ENCODE measurements at places on chromosomes 2 and 18.

- no peak for DNase-seq
Observed at GRCh38 chr2:201551901-201552300, 91.4 kb downstream of the TMEM237 start.

GRCh38 chr2:207423886-207424285 lies 105.9 kb upstream of the CREB1 start:
- DNase-seq: no peak

DNA sequence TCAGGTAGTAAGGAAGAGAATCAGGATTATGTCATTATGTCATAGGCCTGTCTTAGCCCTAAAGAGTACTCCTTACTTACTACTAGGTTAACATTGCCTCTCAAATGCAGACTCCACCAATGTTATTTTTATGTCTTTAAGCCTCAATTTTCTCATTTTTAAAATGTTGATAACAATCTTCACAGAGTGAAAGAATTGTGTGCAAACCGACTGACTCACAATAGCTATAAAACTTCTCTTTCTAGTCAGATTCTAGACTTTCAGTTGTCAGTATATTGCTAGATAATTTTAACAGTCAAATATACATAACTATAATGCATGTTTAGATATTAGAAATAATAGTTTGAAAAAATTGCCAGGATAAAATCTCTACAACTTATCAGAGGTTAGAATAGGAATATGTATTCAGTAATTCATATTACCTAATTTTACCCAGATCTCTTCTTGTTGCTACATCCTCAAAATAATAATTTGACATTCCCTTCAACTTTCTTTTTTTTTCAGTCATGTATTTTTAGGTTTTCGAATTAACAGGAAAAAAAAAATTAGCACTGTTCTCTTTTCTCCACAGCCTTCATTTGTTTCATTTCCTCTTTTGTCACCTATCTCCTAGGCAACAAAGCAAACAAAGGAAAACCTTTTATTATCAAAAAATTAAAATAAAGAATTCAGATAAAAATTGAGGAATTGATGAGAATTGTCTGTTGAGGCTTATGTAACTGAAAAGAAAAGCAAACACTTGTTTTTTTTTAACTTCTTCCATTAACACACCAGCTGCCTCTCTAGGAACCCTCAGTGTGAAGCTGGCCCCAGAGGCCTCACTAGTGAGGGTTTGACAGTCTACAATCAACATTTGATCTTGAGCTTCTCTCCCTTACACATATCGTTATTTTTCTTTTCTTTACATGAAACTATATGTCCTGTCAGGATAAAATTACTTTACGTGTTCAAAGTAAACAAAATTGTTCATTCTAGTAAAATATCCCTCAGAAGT lies 279.0 kb downstream of the CALCRL start:
- no peak for DNase-seq

DNA sequence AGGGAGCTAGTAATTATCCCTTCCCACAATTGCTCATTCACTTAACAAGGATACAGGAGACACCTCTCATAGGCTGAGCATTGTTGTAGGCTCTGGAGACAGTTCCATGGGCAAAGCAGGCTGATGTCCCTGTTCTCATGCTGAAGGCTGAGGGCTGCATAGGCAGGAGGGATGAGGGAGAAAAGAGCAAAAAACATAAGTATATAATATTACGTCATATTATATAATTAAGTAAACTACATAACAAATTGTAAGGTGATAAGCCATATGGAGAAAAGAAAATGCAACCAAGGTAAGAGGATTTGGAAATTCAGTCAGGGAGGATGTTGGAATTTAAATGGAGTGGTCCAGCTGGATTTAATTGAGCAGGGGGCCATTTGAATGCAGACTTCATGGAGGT lies 380.6 kb upstream of the ST6GAL2 start:
- no peak for DNase-seq

DNA sequence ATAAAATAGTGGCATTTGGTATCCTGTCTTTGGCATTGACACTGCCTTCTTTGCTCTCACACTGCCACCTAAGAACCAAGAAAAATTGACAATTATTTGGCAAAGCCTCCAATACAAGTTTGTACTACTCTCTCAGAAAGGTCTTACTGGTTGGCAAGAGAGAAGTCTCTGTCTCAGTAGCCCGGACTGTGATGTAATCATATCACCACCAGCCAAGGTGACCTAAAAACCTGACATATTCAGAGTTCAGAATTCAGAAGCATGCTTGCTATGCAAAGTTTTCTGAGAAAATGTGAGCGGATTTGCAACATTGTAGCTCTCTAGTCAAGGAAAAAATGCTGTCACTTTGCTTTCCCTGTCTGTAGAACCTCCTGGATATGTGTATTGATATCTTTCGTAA lies 196.0 kb downstream of the CDH7 start:
- DNase-seq: no peak

DNA sequence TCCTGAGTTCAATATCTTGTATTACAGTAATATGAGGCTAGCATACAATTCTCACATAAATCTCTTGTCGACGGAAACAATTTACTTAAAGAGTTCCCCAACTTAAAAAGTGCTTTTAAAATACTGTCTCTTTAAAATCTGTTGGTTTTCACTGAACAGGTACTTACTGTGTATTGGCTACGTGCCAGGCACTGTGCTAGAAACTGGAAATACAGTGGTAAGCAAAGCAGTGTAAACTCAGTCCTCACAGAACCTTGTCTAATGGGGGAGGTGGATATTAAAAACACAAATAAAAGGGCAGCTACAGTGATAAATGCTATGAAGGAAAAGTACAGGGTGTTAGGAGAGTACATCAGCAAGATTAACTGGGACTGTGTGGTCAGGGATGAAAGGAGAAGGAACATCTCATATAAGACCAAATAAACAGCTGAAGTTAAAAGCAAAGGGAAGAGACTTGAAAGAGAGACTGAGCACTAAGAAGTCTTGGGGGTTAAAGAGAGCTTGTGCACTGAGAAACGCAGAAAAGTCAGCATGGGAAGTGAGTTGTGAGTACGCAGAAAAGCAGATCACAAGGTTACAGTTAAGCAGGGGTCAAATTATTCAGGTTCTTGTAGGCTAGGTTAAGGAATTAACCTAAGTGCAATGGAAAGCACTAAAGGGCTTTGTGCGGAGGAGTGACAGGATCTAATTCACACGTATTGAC lies 52.5 kb downstream of the USP40 start:
- no peak for DNase-seq

GRCh38 chr2:215435280-215435869 lies 493 bp downstream of the FN1 start:
- DNase-seq: peak; percentile 33

DNA sequence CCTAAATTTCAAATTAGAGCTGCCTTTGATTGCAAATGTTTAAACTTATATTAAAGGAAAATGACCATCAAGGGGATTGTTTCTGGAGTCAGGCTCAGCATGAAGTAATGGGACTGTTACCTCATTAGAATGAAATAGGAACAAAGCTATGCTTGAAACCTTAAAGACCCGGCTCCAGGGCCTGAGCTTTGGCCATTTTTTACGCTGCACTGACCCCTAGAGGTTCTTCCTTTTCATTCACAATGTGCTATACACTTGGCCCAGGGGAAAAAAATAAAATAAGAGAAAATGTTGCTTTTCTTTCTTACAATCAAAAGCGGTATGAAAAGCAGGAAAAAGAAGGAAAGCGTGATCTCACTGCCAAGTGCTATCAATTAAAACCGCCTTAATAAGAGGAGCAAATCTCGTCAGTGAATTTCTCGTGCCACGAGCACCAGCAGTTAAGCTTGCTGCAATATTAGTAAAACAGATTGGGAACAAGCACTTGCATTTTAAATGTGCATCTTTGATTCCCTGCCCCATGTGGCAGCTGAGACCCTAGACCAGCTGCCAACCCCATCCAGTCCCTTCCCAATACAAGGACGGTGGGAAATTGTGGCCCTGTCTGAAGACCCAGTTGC lies 96.6 kb downstream of the MBD2 start:
- no peak for DNase-seq

DNA sequence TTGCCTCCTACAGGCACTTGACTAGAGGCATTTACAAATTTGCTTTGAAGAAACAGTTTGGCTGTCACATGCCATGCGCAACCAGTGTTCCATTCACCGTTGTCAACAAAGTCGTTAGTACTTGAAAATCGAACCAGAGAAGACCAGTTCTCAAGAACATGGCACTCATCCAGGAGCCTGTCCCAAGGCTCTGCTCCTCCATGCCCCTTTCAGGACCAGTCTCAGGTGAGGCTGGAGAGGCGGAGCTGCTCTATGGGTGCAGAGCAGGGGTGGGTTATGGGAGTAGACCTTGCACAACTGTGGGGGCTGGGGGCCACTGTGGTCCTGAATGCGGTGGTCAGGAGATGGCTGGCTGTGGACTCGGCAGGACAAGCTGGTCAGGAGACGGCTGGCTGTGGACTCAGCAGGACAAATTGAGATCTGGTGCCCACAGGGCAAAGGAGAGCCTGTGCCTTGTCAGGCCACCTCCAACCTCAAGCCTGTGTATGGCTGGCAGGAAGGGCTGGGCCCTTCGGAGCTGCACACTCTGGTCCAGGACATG lies 12.3 kb upstream of the ATP9B start:
- no peak for DNase-seq

- no peak for DNase-seq
Observed at GRCh38 chr2:147665105-147665504, 179.7 kb upstream of the ACVR2A start.

- peak; percentile 48 for DNase-seq
Observed at GRCh38 chr2:30230497-30231211, 680 bp upstream of the LBH start.

GRCh38 chr2:241912021-241912555 lies 42.6 kb downstream of the RTP5 start:
- no peak for DNase-seq

DNA sequence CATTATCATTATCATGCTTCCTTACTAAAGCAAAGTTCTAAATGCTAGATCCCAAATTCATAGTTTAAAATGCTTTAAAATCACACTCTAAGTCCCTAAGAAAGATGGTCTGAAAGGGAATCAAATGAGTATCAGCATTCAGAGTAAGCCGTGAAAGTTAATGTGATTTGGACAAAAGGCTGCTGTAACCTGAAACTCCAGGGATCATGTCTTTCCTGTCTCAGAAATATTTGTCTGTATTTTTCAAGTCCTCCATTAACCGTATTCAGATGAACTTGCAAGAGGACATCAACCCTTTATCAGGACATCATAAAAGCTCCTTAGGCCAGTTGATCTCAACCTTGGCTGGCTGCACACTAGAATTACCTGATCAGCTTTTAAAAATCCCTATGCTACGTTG lies 324.3 kb upstream of the PKDCC start:
- no peak for DNase-seq

GRCh38 chr2:40204268-40204667 lies 247.6 kb downstream of the SLC8A1 start:
- no peak for DNase-seq

DNA sequence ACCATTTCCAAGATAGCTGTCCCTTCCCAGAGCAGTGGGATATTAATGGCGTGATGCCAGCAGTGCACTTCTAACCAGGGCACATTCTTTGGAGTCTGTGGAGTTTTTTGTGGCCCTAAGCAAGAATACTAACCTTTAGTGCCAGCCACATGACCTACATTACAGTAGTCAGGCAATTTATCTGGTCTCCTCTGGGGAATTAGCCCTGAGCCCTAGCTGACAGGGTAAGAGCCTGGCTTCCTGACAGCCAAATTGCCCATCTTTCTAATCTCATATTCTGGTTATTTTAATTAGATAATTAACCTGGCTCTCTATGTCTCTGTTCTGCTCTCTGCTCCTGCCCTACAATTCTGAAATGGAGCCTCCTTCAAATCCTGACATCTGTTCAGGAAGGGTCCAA lies 5.2 kb downstream of the PFN4 start:
- DNase-seq: no peak

DNA sequence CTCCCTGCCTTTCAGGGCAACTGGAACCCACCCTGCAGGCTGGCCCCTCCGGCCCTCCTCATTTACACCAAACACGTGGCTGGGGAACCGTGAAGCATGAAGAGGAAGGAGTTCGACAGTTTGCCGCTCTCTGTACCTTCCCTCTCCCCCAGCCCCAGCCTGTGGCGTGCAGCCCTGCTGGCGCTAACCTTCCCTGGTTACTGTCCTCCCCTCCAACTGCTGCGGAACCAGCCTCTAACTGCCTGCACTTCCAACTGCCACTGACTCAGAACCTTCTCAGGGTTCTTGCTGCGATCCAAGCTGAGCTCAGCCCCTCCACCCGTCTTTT lies 19.2 kb upstream of the GNAL start:
- no peak for DNase-seq

DNA sequence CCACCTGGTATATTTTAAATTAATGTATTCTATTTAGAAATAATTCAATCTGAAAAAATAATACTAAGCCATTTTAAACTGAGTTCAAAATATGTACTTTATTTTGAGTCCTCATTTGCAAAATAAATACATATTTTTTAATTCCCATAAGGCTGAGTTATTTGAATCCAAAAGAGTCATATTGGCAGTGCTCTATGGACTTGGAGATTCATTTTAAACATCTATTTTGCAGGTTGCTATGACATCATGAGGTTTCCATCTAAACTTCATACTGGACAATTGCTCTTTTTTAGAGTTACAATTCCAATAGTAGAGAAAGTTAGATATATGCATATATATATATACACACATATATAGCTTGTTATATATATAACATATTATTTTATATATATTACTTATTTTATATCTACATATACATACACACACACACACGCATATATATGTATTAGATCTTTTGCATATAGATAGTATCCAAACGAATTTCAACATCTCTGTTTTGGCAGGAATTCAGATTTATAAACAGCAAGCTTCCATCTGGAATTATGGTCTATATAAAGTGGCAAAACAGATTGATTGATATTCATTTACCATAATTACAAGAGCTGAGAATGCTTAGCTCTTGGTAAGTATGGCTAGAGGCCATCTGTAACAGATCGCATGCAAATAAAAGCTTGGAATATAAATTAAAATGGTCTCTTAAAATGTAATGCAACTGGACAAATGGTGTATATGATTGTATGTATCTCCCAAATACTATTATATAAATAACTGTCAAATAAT lies 34.9 kb downstream of the NOL4 start:
- no peak for DNase-seq

DNA sequence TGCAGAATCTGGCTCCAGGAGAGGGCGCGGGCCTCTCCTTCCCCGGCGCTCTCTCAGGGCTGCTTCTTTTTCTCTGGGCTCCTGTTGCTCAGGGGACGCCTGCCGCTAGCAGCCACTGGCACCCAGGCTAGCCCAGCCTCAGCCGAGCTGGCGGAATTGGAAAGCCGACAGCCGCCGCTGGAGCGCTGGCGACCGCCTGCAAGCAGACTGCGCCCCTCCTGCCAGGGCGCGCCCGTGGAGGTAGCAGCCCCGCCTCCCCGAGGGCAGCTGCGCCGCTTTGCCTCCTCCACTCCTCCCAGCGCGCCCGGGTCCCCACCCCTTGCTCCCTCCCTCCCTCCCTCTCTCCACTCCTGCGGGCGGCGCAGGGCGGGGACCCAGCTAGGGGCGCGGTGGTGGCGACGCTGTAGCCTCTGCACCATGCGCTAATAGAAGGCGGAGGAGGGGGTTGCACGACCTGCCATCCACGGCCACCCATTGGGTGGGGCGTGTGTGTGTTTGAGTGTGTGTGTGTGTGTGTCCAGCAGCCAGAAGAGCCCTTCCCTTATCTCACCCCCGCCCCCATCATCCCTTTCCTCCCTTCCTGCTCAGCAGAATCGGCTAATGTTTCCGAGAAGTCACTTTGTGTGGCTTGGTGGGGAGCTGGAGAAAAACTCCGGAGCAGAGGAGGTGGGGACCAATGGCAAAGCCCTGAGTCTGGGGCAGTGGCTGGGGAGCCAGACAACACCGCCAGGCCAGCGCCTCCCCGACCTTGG lies at the start of gene SCN9A:
SCN9A (minus strand) TSS at position 209 of the 752 bp plus-strand sequence. CDS start 64,188 bp downstream, outside the sequence.
- peak; percentile 74 for DNase-seq

- no peak for DNase-seq
Observed at GRCh38 chr2:157336137-157337010, 10.8 kb upstream of the ERMN start.
